ENCODE measurements at places on chromosomes 6 and 20.

DNA sequence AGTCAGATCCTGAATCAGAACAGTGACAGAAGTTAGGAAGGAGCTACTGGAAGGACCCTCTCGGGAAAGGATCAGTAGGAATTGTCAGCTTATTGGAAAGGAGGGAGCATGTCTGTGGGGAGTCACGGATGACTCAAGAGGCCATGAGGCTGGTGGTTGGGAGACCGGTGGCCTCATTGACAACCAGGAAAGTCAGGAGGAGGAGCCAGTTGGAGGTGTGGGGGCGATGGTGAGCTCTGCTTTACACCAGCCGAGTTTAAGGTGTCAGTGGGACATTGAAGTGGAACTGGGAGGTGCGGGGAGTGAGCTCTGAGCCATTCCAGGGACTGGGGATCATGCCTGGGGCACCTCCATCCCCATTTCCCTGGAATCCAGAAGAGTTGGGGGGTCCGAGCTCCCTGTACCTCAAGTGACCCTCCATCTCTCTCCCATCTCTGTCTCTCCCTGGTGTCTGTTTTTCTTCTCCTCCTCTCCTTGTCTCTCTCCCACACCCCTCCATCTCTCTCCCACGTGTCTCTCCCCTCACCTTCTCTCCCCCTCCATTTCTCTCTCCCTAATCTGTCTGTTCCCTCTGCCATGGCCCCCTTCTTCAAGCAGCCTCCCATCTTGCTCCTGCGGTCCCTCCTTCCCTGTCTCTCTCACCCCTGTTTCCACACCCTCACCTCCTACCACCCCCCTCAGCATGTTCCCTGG is 14.3 kb upstream of the ZBTB9 start:
- peak; percentile 25 for DNase-seq

DNA sequence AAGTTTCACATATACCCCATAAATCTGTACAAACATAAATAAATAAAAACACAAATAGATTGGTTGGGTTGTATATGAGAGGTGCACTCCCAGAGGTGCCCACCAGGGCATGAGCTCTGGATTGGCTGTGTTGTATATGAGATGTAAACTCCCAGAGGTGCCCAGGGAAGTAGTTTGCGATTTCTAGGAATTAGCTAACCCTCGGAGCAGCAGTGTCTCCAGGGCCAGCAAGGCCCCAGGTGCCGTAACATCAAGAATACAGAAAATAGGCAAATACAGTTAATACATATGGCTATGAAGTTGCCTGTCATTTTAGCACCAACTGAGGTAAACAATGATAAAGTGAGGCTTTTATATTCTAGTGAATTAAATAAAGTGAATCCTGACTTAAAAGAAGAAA is 5.4 kb upstream of the GINM1 start:
- peak; percentile 17 for DNase-seq

- no peak for DNase-seq
Observed at GRCh38 chr6:81857812-81858211, 105.3 kb upstream of the TENT5A start.

GRCh38 chr20:2865630-2866029 is 7.7 kb upstream of the PTPRA start:
- no peak for DNase-seq

DNA sequence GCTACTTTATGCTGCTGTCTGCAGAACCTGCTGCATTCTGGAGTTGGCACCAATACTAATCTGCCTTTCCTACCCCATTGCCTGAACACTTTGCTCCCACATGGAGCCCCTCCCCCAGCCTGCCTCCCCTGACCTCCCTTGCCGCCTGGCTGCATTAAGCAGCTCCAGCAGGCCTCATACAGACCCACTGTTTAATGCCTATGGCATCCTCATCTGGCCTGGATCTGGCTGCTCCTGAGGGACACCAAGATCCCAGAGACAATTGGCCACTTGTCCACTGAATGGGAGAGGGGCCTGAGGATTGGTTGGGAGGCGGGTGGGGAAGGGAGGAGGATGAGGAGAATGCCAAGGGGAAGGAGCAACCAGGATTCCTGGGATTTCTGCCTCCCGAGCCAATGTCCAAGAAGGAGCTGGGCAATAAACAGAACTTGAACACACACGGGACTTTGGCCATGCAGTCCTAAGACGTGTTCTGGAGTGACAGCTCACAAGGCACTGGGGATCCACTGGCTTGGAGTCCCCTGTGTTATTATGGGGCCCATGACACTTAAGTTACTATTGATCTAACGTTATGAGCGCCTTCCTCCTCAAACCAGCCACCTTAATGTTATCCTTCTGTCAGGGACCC is 10.4 kb upstream of the KCNK5 start:
- no peak for DNase-seq

GRCh38 chr6:29566856-29567255 is 7.3 kb upstream of the UBD start:
- DNase-seq, result no peak

GRCh38 chr6:127514179-127514772 is 4.9 kb downstream of the MTCL3 start:
- DNase-seq, result no peak

GRCh38 chr6:72382602-72383529 is 239.0 kb upstream of the KCNQ5 start:
- no peak for DNase-seq
